Cardiac muscle cell (in vitro differentiated cells and primary cell): ENCODE measurements at places on chromosomes 4 and X. TPM values are rescaled to one million over a fixed set of nuclear protein-coding genes. Genes with fewer than 3 reads are reported as not detected.

TEX13C gene
- not detected in 2 replicates for total RNA-seq

GRCh38 chr4:143597276-143597675 lies 83.8 kb downstream of the SMARCA5 start:
- H3K27me3 ChIP-seq: no peaks in the 10 kb centered on the region
- no peaks in the 10 kb centered on the region for H3K36me3 ChIP-seq
- H3K27ac ChIP-seq: no peak overlapping the region
- no peak for DNase-seq

- no peak overlapping the region for H3K27ac ChIP-seq
- no peaks in the 10 kb centered on the region for H3K36me3 ChIP-seq
- no peak for DNase-seq
- H3K4me3 ChIP-seq: no peak overlapping the region
- no peaks in the 10 kb centered on the region for H3K27me3 ChIP-seq
These were observed 80.1 kb downstream of the NPFFR2 start for GRCh38 chr4:72111863-72112262.

CT45A1 gene
- total RNA-seq: not detected in 2 replicates

GRCh38 chrX:21610168-21610567 lies 48.0 kb downstream of the KLHL34 start:
- no peaks in the 10 kb centered on the region for H3K36me3 ChIP-seq
- no peaks in the 10 kb centered on the region for H3K27me3 ChIP-seq
- H3K27ac ChIP-seq: no peak overlapping the region
- no peak for DNase-seq

TLR7 gene
- not detected in 2 replicates for total RNA-seq

GRCh38 chr4:147287588-147287890 lies 193.4 kb upstream of the EDNRA start:
- no peaks in the 10 kb centered on the region for H3K36me3 ChIP-seq
- H3K27me3 ChIP-seq: no peaks in the 10 kb centered on the region
- no peaks in the 10 kb centered on the region for H3K4me1 ChIP-seq
- H3K4me3 ChIP-seq: no peak overlapping the region
- DNase-seq: no peak

GRCh38 chr4:25117716-25118472 lies 42.4 kb downstream of the SEPSECS start:
- no peaks in the 10 kb centered on the region for H3K36me3 ChIP-seq
- no peaks in the 10 kb centered on the region for H3K27me3 ChIP-seq
- H3K4me1 ChIP-seq: no peaks in the 10 kb centered on the region
- no peak for DNase-seq
- H3K27ac ChIP-seq: no peak overlapping the region

- no peak overlapping the region for H3K27ac ChIP-seq
- no peaks in the 10 kb centered on the region for H3K27me3 ChIP-seq
- no peak for DNase-seq
- no peaks in the 10 kb centered on the region for H3K36me3 ChIP-seq
- no peak overlapping the region for H3K4me3 ChIP-seq
These were observed 175.4 kb downstream of the SHOX start for GRCh38 chrX:805988-806387.

FABP2 gene
- total RNA-seq: 5.5 and 6.0 TPM in 2 replicates

DNA sequence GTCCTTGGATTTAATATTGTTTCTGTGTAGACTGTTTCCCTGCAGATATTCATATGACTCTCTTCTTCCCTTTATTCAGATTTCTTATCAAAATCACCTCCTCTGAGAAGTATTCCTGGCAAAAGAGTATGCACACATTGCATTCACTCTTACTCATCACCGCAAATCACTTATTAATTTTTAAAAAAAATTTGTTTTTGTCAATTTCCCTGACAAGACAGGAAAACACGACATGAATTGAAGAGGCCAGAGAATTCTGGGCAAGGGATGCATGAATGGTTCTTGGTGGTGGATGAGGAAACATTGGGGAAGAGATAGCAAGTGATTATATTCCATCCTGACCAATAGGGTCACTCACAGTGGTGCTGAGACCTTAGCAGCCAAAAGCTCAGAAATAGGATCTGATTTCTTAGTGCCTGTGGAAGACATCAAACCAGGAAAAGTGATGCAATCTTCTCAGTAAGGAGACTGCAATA lies 522.5 kb upstream of the AGA start:
- H3K27ac ChIP-seq: no peak overlapping the region
- no peak for DNase-seq
- H3K4me1 ChIP-seq: no peaks in the 10 kb centered on the region
- no peaks in the 10 kb centered on the region for H3K36me3 ChIP-seq
- no peaks in the 10 kb centered on the region for H3K27me3 ChIP-seq

DNA sequence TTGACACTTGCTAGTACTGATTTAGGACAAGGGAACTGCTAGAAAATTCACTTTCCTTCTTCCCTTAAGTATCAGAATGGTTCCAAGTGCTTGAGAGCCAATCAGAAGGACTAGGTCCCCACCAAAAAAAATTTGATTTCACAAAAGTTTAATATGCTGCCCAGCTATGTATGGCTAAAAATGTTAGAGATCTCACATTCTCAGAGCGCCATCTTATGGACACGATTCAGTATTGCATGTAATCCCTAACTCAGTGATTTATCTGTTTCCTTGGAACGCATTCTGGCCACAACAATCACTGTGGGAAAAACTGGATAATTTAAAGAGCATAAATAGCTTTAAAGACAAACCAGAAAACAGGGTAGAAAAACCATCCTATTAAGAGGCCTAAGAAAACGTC lies 255.1 kb upstream of the GPC4 start:
- H3K4me3 ChIP-seq: no peak overlapping the region
- no peak overlapping the region for H3K27ac ChIP-seq
- DNase-seq: peak; percentile 60
- no peaks in the 10 kb centered on the region for H3K36me3 ChIP-seq
- H3K27me3 ChIP-seq: no peaks in the 10 kb centered on the region

SFRP2 gene
- total RNA-seq: 0.30 and 1.7 TPM in 2 replicates

DNA sequence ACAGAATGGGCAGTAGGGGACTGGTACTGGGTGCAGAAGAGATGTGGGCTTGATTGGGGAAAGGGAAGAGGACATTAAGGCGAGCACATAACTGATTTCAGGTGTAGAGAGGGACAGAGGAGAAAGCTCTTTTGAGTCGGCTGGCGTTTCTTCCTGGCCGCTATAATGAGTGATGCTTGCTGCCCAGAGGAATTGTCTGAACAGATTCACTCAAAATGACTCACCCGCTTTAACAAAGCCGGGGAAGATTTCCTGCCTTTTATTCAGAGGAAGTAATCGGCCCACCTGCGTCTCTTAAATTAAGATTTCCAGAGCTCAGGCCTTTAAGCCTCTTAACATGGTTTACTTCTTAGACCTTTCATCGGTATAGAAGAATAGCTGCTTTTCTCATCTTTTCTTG lies 102.1 kb upstream of the AP1S2 start:
- H3K27ac ChIP-seq: no peak overlapping the region
- no peaks in the 10 kb centered on the region for H3K36me3 ChIP-seq

GRCh38 chrX:119690921-119691716 lies 1.8 kb downstream of the SEPTIN6 start:
- H3K4me3 ChIP-seq: no peak overlapping the region
- no peaks in the 10 kb centered on the region for H3K27me3 ChIP-seq
- no peak overlapping the region for H3K27ac ChIP-seq
- peaks cover 18% of the 10 kb centered on the region for H3K4me1 ChIP-seq
- H3K36me3 ChIP-seq: no peaks in the 10 kb centered on the region

UGT2B11 gene
- total RNA-seq: not detected in 2 replicates

- H3K27ac ChIP-seq: peak overlapping the region; percentile 69
- no peak for DNase-seq
- H3K4me1 ChIP-seq: no peaks in the 10 kb centered on the region
- H3K36me3 ChIP-seq: no peaks in the 10 kb centered on the region
These were observed 16.1 kb downstream of the CLCN4 start for GRCh38 chrX:10172877-10173276.

TMSB15A gene
- 3.8 and 13.2 TPM in 2 replicates for total RNA-seq

SYNPO2 gene
- 35.6 and 43.5 TPM in 2 replicates for total RNA-seq

C1QTNF7 gene
- not detected in 2 replicates for total RNA-seq

DNA sequence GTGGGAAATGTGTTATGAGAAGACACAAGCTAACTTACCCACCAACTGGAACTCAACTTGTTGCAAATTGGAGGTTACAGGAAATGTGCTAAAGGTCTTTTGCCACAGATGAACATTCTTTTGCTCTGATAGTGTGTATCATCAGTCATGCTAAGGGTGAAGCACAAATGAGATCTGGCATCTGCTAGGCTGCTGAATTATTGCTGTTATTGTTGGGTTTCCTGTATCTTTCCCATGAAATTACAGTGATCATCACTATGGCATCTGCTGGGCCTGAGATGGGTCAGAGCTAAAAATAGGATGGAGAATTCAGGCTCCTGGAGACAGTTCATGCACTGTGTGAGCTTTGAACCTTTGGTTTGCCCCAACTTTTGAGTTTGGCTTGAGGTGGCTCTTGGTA lies 124.5 kb downstream of the NPNT start:
- DNase-seq: no peak
- no peak overlapping the region for H3K4me3 ChIP-seq
- H3K36me3 ChIP-seq: no peaks in the 10 kb centered on the region

DNA sequence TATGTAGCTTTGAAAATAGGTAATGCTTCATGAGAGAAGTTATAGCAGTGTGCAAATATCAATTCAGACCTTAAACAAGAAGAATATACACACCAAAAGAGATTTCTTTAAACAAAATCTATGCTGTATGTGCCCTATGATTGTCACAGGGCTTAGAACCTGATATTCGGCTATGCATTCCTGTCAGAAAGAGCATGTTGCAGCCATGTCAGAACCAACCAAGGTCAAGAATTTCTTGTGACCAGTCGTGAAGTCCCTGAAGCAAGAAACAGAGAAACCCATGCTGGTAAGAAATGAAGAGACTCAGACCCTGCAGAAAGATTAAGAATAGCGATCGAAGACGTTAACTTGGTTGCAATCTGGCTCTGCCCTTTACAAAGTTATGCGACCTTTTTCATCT lies 210.3 kb upstream of the SPIN4 start:
- no peaks in the 10 kb centered on the region for H3K27me3 ChIP-seq
- peak overlapping the region; percentile 44 for H3K4me3 ChIP-seq
- H3K4me1 ChIP-seq: no peaks in the 10 kb centered on the region
- H3K27ac ChIP-seq: peak overlapping the region; percentile 99
- H3K36me3 ChIP-seq: no peaks in the 10 kb centered on the region
- peak; percentile 2 for DNase-seq

GRCh38 chrX:21658746-21659145 lies 616 bp upstream of the KLHL34 start:
- no peaks in the 10 kb centered on the region for H3K36me3 ChIP-seq
- peak overlapping the region; percentile 14 for H3K4me3 ChIP-seq
- DNase-seq: no peak
- H3K27me3 ChIP-seq: peaks cover 5% of the 10 kb centered on the region

DNA sequence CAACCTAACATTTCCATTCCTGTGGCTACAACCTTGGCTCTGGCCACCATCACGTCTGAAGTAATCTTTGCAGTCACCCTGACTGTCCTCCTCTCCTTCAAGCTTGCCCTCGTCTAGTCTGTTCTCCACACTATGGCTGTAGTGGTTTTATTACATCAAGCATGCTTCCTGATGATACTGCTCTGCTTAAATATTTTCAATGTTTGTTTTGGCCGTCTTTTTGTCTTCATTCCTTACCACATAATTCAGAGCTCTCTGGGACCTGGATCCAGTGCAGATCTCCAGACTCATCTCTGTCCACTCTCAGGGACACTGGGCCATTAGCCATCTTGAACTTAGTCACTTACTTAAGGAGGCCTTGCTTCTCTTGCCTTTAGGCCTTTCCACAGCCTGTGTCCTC lies 27.7 kb upstream of the FREM3 start:
- H3K4me1 ChIP-seq: no peaks in the 10 kb centered on the region
- no peaks in the 10 kb centered on the region for H3K27me3 ChIP-seq
- DNase-seq: no peak
- H3K27ac ChIP-seq: no peak overlapping the region
- no peak overlapping the region for H3K4me3 ChIP-seq

DNA sequence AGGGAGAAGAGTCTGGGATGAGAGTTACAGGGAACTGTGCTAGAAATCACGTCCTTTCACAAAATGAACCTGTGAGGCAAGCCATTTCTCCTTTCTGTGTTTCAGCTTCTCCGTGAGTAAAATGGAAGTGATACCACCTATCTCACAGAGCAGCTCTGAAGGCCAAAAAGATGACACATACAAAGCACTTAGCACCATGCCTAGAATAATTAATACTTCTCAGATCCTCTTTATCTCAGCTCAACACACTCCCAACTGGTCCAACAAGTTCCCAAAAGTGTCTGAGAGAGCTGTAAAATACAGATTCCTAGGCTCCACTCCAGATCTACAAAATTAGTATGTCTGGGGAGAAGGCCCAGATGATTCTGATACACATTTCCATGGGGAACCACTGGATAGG lies 38.3 kb downstream of the LHFPL1 start:
- DNase-seq: no peak
- no peak overlapping the region for H3K4me3 ChIP-seq

GRCh38 chrX:99663136-99663535 lies 746.9 kb downstream of the PCDH19 start:
- no peaks in the 10 kb centered on the region for H3K27me3 ChIP-seq
- no peak overlapping the region for H3K27ac ChIP-seq
- no peak overlapping the region for H3K4me3 ChIP-seq
- no peak for DNase-seq
- H3K4me1 ChIP-seq: no peaks in the 10 kb centered on the region
- no peaks in the 10 kb centered on the region for H3K36me3 ChIP-seq

HEPH gene
- total RNA-seq: 99.9 and 137 TPM in 2 replicates

- no peak for DNase-seq
- no peak overlapping the region for H3K27ac ChIP-seq
- peaks cover under 1% of the 10 kb centered on the region for H3K4me1 ChIP-seq
These were observed 186.4 kb downstream of the DCLK2 start for GRCh38 chr4:150264595-150265161.

- H3K4me1 ChIP-seq: no peaks in the 10 kb centered on the region
- H3K36me3 ChIP-seq: no peaks in the 10 kb centered on the region
- H3K4me3 ChIP-seq: no peak overlapping the region
- peaks cover 9% of the 10 kb centered on the region for H3K27me3 ChIP-seq
- DNase-seq: no peak
- no peak overlapping the region for H3K27ac ChIP-seq
These were observed 20.1 kb downstream of the ADRA2C start for GRCh38 chr4:3786196-3786869.

DNA sequence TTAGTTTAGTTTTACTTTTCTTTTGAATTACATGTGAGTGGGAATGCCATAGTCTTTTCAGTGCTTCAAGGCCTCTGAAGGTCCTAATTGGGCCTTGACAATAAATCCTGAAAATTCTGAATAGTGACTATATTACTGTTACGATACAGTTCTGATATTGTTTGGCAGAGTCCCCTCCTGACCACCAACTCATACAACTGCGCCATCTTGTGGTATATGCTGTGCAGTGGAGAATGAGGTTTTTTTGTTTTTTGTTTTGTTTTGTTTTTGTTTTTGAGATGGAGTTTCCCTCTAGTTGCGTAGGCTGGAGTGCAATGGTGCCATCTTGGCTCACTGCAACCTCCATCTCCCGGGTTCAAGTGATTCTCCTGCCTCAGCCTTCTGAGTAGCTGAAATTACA lies 56.6 kb upstream of the CHRDL1 start:
- no peaks in the 10 kb centered on the region for H3K4me1 ChIP-seq
- H3K4me3 ChIP-seq: no peak overlapping the region
- DNase-seq: peak; percentile 26
- no peaks in the 10 kb centered on the region for H3K36me3 ChIP-seq

DNA sequence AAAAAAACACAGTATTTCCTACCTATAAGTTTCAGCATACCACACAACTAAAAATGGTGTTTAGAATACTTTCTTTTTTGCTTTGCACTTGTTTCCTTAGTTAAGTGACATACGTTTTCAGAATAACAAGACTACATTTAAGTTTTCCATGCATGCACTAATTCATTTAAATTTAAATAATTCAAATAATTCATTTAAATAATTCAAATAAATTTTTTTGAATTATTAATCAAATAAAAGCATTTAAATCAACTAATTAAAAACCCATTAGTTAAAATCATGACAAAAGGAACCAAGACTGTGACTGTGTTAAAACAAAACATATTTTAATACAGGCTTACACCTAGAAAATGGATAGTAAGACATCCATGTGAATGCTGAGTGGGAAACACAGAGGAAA lies 12.8 kb downstream of the ANXA5 start:
- no peak overlapping the region for H3K4me3 ChIP-seq
- peaks cover 3% of the 10 kb centered on the region for H3K4me1 ChIP-seq
